AML-193 (cell line): ENCODE measurements at places on chromosomes 1 and 21.

DNA sequence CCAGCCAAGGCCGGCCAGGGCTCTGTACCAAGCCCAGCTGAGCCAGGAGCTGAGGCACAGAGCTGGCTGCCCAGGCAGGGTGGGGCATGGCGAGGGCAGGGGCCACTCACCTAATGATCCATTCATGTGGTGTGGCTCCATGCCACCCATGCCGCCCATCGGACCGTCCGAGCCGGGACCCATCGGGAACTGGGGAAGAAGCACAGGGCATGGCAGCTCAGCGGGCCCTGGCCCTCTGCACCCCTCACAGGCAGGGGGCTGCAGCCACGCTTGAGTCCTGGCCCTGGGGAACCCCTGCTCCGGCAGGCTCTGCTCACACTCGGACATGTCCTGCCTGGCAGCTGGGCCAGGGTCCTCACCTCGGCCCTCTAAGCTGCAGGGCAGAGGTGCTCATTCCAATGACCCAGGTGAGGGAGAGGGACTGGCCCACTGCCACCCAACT, 28.7 kb downstream of the MRPL37 start:
- DNase-seq, result no peak

GRCh38 chr1:43481491-43481890, 27.8 kb upstream of the HYI start:
- DNase-seq, result no peak

DNA sequence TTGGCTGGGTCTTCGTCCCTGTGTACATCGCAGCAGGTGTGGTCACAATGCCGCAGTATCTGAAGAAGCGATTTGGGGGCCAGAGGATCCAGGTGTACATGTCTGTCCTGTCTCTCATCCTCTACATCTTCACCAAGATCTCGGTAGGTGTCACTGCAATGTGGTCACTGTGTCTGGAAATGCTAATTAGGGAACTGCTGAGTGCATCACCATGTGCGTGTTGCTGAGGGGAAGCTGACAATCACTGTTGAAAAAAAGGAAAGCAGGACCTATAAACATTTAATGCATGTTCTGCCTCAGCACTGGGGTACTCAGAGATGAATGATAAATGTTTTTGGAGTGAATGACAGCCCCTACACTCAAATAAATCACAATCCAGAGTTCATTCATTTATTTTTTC, 6.8 kb downstream of the SLC5A9 start:
- no peak for DNase-seq

DNA sequence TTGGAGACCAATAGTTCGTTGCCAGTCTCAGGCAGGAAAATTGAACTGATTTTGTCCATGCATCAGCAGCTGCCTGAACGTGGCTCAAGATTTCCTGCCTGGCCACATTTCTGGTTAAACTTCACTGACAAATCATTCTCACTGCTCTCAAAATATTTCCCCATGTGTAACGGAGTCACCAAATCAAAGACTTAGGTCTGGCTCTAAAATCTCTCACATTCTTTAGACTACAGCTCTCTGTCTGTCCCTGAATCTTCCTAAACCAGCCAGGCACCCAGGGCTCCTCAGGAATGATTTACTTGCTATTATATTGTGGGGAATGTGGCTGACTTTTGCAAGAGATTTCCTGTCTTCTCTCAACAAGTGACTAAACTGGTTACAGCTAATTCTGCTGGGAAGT, 49.2 kb upstream of the GJA8 start:
- DNase-seq, result no peak

DNA sequence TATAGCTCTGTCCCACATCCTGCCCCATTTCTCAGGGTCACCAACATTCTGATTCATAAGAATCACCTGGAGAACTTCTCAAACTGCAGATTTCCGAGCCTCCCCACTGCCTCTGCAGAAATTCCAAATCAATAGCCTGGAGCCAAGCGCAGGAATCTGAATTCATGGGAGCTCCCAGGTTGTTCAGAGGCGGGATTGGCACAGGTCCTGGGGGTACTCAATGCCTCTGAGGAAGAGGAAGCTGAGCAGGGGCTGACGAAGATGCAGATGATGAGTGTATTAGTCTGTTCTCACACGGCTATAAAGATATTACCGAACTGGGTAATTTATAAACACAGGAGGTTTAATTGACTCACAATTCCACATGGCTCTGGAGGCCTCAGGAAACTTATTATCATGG, 455.5 kb downstream of the MATN1 start:
- no peak for DNase-seq

DNA sequence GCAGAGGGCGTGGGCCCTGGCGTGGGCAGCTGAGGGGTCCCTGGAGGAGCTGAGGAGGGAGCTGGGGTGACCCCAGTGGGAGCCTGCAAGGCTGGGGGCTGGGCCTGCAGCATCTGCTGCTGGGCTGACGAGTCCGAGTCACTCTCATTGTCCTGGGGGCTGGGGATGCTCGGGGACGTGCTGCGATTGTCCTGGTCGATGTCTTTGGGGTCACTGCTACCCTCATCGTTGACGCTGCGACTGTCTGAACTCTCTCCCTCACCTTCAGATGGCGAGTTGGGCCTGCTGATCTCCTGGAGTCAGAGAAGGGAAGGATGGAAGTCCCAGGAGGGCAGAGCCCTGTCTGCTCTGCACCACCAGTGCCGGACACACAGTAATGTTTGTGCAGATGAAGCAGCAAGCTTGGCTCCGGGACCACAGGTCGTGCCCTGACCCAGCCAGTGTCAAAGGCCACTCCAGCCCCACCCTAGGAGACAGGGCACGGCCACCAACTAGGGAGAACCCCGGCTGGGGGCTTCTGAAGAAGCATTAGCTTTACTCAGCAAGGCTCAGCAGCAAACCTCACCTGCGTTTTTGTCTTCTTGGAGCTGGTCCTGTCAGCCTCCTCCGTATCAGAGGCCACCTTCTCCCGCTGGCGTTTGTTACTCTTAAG, 43.4 kb downstream of the SLC45A1 start:
- no peak for DNase-seq

GRCh38 chr1:233962878-233963277, 58.4 kb downstream of the SLC35F3 start:
- DNase-seq, result no peak

- peak; percentile 8 for DNase-seq
Observed at GRCh38 chr1:169108863-169109560, 2.5 kb downstream of the ATP1B1 start.

GRCh38 chr21:41559658-41560631, 52.0 kb upstream of the TMPRSS2 start:
- no peak for DNase-seq

- DNase-seq, result no peak
Observed at GRCh38 chr1:99660496-99660895, 14.6 kb downstream of the PALMD start.

DNA sequence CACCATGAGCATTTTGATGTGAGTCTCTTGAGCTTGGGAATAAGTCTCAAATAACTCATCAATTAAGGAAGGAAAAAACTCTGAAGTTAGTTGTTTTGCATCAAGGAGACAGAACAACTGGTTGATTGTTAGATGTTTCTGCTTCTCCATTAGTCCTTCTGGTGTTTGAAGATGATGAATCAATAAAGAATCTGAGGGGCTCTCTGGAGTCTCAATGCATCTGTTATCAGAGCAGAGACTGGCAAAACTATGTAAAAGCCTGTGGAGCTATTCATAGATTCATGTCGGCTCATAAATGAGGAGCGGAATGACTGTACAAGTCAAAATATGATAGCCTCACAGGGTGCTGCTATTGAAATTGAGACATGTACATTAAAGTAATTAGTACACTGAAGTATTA, 73.3 kb upstream of the ZC3H11B start:
- DNase-seq, result no peak

GRCh38 chr21:33799378-33800090, 116.1 kb downstream of the ATP5PO start:
- no peak for DNase-seq

- DNase-seq, result no peak
Observed at GRCh38 chr1:61426885-61427284, 298.1 kb downstream of the TM2D1 start.

DNA sequence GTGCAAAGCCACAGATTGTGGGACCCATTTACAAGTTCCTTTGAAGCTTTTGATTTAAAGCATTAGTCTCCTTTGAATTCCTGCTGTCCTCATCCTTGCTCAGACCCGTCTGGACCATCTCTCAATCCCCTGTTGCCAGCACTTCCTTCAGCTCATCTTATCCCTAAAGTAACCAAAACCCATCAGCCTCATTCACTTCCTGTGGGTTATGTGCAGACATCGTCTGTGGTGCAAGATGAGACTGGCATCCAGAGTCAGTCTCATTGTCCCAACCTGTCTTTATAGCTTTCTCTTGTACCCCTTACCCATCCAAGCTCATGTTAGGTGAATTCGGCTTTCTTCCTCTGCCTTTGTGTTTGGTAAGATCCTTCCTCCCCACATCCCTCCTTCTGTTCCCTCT, 29.3 kb downstream of the ATP1A1 start:
- no peak for DNase-seq

DNA sequence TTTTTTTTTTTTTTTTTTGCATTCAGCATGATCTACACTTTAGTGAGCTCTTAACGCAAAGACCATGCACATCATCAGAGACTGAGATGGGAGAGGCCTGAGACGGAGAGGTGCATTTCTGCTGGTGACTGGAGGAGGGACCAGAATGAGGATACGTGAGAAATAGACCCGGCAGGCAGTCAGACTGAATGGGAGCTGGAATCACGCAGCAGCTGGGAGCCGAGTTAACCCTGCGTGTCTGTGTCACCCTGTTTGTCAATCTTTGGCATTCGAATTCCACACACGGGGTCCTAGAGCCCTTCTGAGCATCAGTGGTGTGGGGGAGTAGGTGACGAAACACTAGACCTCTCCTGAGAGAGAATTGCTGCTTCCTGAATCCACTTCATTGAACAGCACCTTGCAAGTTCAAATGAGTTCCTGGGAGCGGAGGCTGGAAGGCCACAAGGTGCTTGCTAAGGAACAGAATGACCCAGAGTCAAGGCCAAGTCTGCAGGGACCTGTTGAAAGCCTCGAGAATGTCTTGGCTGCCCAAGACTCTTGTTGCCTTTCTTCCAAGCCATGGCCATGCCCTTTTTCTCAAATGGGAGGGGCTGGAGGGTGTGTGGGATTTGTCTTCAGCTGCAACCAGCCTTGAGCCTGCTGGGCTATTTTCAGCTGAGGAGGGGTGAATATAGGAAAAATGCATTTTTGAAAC, 123.3 kb downstream of the CNIH3 start:
- no peak for DNase-seq

DNA sequence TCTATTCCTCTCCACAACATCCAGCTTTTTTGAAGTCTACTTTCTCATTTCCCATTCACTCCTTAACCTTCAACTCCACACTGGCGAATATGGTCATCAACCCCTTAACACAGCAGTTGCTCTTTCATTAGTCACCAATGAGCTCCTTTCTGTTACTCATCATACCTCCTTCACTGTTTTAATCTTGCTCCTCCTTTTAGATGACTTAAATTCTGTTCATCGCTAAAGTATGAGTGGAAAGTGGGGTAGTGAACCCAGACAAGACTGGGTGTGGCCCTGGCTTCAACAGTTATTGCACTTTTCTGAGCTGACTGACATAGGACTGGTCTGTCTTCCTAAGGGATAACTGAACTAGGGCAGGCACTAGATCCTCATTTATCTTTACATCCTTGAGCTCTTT, 51.3 kb downstream of the AKT3 start:
- DNase-seq, result no peak

GRCh38 chr1:55463814-55464475, 248.8 kb upstream of the USP24 start:
- no peak for DNase-seq

DNA sequence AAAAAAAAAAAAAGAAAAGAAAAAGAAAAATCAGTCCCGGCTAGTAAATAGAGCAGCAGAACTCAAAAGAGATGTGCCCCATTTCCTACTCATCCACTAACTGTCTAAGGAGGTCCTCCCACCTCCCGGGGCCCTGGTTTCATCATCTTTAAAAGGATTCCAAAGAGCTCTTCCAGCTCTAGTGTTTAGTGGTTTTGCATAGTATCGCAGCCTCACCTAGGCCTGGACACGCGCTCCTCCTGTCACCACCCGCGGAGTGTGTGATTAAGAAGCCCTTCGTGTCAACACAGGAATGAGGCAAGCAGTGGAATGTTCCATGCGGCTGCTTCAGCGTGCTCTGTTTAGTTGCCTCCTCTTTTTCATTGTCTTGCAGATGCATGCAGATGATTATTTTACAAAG, 49.0 kb downstream of the LBR start:
- DNase-seq, result no peak

DNA sequence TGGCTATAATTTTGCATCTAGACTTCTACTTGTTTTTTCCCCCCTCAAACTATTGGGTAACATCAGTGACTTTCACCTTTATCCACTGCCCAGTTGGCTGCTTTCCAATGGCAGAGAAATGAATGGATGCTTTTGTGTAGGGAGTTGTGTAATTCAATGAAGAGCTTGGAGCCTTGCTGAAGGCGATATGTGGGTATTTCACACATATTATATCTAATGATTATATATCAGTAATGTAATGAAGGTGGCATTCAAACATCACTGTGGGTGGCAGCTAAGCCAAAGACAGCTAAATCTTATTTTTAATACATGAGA, 81.2 kb downstream of the TGFB2 start:
- no peak for DNase-seq

DNA sequence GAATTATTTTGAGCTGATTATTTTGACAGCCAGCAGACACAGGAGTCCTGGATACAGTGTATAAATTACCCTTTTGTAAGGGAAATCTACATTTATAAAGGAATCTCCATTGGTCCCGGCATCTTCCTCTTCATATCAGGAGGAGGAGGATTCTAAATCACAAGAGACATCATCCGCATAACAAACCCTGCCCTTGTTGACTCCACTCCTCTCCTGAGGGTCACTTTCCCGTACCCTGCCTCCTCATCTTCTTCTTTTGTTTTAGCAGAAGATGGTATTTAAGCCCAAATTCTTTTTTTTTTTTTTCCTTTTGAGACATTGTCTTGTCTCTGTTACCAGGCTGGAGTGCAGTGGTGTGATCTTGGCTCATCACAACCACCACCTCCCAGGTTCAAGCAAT, 14.6 kb upstream of the PKNOX1 start:
- no peak for DNase-seq

- DNase-seq, result no peak
Observed at GRCh38 chr1:1892763-1893120, 1.9 kb upstream of the GNB1 start.

DNA sequence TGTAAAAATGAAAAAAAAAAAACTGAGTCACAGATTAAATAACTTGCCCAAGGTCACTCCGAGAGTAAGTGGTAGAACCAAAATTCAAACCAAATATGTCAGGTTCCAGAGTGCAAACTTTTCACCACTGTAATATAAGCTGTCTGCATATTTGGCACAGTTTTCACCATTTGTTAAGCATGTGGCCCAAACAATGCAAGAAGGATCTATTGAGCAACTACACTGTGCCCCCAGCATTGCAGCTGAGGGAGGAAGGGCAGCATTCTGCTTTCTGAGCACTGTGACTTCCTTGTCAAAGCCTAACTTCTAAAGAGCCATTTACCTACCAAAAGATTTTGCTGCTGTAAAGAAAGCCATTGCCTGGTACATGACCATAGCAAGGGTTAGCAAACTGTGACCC, 133.4 kb downstream of the SYT2 start:
- peak; percentile 68 for DNase-seq

- DNase-seq, result no peak
Observed at GRCh38 chr1:217953922-217954321, 322.8 kb downstream of the SPATA17 start.
